ENCODE measurements at places on chromosomes 7 and 10.

GRCh38 chr10:3803927-3804741, 19.1 kb upstream of the KLF6 start:
- peak; percentile 97 for DNase-seq

GRCh38 chr7:30977896-30978564, 14.3 kb downstream of the GHRHR start:
- peak; percentile 51 for DNase-seq

DNA sequence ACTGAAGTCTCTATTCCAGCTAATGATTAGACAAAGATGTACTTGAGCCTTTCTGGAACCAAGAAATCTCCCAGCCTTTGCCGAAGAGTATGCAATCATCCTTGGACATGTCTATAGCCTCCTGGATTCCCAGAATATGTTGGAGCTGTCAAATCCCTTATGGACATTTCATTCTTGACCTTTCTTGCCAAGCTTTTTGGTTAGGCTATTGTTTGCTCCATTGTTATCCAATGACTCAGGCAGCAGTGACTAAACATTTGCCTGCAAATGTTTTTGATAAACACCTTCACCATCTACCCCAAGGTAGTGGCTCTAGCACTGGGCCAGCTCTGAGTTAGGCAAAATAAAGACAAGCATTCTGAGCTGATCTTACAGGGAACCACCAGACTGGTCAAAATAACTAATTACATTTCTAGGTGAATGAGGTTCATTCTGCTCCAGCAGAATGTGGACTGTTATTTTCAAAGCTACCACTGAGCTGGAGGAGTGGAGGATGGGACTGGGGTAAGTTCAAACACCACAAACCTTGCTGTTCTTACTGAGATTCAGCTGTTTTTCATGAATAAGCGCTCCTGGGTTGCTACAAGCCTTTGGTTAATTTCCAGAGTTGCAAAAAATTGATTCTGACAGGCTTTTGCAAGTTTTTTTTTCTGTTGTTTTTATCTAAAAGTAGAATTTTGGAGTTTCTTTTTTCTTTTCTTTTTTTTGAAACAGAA, 81.0 kb downstream of the TMEM270 start:
- DNase-seq = no peak

DNA sequence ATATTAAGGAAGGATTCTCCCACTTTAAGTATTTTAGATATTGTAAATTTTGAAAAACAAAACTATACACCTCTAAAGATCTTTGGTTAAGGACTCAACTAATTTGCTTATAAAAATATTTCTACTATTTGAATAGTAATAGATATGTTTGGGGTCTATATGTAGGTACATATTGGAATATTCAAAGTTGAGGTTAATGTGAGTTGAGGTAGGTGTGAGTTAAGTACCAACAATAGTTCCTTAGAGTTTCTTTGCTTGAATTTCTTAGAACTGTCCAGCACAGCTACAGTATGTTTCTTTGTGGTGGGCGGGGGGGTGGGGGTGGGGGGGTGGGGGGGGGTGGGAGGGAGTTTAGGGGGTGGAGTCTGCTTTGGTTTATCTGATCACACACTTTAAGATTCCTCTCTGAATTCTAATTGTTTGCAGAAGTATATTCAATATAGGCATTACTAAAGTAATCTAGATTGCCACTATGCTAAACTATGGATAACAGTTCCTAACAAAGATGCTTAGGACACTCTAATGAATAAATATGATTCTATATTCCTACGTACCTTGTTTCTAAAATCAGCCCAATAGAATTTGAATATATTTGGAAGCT, 2.1 kb downstream of the GRM3 start:
- DNase-seq = no peak

DNA sequence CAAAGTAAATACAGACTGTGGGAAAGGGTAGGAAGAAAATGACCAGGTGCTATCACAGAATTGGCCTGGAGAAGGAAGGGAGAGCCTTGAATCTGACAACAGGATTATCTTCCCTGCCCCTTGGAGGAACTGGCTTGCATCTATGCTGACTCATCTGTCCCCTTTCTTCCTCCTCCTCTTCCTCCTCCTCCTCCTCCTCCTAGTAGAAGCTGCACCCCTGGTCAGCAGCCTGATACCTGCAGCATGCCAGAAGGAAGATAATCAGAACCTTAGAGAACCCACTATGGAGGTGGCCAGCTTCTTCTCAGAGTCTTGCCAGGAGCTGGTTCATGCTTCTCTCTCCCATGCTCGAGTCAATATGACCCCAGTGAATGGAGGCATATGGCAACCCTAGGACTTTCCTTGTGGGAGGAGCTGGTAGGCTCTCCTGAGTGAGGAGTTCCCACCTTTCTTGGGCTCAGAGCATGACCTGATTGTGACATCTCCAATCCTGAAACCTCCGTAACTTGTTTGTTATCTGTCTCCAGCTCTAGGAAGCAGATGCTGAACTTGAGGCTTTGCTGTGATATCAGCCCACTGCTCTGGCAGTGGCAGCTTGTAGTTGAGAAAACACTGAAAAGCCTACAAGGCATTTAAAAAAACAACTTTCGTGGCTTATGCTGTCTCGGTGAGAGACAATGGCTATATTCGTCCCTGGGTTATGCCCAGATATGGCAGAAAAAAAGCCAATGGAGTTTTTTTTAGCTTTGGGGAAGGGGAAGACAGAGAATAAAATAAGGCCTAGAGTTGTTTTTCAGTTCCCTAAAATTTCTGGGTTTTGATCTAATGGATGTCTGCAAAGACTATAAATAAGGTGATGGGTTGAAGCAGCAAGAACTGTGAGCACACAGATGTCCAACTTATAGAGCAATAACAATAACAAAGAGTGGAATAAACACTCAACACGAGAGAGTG, 60.6 kb downstream of the CDHR3 start:
- no peak for DNase-seq

DNA sequence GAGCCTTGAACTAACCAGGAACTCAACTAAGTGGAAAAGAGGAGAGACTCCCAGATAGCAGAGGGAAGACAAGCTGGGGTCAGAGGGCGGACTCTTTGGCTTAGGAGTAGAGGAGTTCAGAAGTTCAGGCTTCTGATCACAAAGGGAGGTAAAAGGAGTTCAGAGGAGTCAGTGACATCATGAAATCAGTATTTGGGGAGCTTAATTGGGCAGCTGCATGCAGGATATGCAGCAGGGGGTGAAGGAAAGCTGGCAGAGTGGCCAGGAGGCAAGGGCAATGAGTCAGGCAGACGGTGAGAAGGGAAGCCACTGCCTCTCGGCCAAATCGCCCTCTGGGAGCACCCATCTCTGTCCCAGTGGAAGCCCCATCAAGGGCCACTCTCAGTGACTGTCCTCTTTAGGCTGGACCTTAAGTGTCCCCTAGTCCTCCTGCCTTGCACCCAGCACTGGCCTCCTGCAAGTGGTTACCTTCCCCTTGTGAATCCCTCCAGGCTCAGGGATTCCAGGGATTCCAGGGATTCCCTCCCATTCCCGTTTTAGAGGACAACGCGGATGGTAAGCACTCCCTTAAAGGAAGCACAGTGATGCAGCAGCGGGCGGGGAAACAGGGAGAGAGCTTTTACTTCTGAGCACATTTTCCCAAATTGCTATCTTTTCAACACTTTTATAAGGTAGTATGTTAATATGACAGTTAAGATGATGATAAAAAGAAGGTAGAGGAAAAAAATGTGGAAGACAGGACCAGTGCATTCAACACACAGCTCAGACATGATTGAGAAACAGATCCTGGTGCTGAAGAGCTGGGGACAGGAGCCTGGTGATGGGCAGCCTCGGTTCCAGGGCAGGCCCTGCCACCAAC, 72.6 kb downstream of the KCNMA1 start:
- no peak for DNase-seq

- no peak for DNase-seq
These were observed 386.1 kb upstream of the NPVF start for GRCh38 chr7:25614415-25614814.

DNA sequence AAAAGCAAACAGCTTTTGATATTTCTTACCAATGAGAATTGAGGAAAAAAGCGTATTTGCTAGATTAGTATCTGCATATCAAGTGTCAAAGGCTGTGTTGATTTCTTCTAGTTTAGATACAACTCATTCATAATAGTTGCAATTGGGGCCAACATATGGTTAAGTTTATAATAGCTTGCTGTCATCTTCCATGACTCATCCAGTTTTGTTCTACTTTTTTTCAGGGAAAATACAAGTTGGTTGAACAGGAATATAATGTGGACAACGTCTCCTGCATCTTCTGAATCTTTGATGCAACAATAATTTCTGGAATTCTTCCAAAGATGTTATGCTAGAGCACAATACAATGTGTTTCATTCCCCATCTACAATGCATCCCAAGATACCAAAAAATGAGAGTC, 182.0 kb downstream of the THSD7A start:
- no peak for DNase-seq

GRCh38 chr7:49980465-49980864, 112.6 kb downstream of the ZPBP start:
- DNase-seq = peak; percentile 2

GRCh38 chr10:19979628-19980027, 163.4 kb downstream of the PLXDC2 start:
- DNase-seq = no peak

Data from hematopoietic multipotent progenitor cell treated with erythropoietin and hydrocortisone succinate and interleukin-3 and kit ligand, for 6 days (in vitro differentiated cells).